ENCODE measurements at places on chromosomes 16 and 17. TPM values are rescaled to one million over a fixed set of nuclear protein-coding genes. Genes with fewer than 3 reads are reported as not detected.

Gene GNAO1
- 1.2 TPM for total RNA-seq

Gene DUXB
- not detected for total RNA-seq

Gene KCNH4
- 0.36 TPM for total RNA-seq

Gene LPCAT2
- total RNA-seq = 7.0 TPM

Gene GAST
- total RNA-seq = 0.59 TPM

Gene CCL17
- not detected for total RNA-seq

Gene ITGAX
- total RNA-seq = 1.1 TPM

Gene PRDM7
- not detected for total RNA-seq

Gene RPA1
- 74.7 TPM for total RNA-seq

Gene TBC1D3G
- not detected for total RNA-seq

Gene MYH4
- not detected for total RNA-seq

Gene GNG13
- not detected for total RNA-seq

Gene CCL3
- total RNA-seq = not detected

Gene TMEM235
- not detected for total RNA-seq

Gene PPL
- 4.8 TPM for total RNA-seq

Gene MEIOC
- 2.4 TPM for total RNA-seq

Gene FAM20A
- total RNA-seq = not detected

Gene CFAP52
- total RNA-seq = not detected

Gene AATK
- total RNA-seq = 0.64 TPM

Gene LRRC36
- not detected for total RNA-seq

Gene CDRT15
- not detected for total RNA-seq
